PC-3 (cell line): ENCODE measurements at places on chromosomes 6 and 20.
A peak's percentile ranks its signal among the peaks of the same experiment; 100 is the strongest.

GRCh38 chr20:24806705-24807676 is 142.1 kb upstream of the CST7 start:
- DNase-seq: no peak

GRCh38 chr6:163962627-163963117 is 548.2 kb downstream of the QKI start:
- DNase-seq: no peak

- no peak for DNase-seq
Measured at GRCh38 chr20:33224399-33224798, 7.2 kb downstream of the BPIFA3 start.

DNA sequence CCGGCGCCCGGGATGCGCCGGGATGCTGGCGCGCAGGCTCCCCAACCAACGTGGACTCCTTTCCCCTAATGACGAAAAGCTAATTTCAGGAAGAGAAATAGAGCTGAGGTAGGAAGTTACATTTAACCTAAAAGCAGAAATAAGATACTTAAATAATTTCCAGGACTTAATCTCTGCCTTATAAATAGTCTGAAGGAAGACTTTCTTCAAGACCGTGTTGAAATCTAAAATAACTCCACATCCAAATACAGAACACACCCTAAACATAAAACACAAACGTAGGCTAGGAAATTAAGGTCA is 1.3 kb downstream of the ASF1A start:
- no peak for DNase-seq

- DNase-seq: no peak
Measured at GRCh38 chr20:32580970-32581838, 3.9 kb downstream of the NOL4L start.

DNA sequence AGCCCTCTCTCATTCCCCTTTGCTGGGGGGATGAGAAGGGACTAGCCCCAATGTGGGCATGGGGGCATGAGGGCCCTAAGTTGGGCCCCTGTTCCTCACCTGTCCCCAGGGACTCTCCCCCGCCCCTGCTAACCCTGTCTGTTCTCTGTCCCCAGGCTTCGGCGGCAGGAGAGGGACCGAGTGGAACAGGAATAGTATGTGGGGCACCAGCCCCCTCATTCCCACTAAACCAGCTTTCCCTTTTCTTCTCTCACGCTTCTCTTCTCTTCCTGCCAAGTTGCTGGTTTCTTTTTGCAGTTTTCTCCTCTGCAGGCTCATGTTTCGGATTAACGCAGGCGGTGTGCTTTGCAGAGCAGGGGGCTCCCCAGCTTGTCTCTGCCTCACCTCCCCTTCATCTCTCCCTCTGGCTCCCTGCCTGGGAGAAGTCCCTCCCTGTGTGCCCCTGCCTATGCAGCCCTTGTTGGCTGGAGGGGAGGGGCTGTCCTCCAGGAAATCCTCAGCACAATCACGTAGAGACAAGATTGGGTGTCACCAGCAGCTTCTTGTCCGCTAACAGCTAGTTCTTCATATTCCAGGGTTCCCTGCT is 7.9 kb downstream of the TMEM63B start:
- DNase-seq: no peak

- no peak for DNase-seq
Measured at GRCh38 chr6:166251655-166252054, 56.5 kb downstream of the PRR18 start.

GRCh38 chr6:116456106-116456505 is 5.1 kb upstream of the CALHM6 start:
- no peak for DNase-seq

- no peak for DNase-seq
Measured at GRCh38 chr6:89978749-89979145, 84.5 kb downstream of the GJA10 start.

- no peak for DNase-seq
Measured at GRCh38 chr20:59221707-59222252, 58.2 kb downstream of the ZNF831 start.

GRCh38 chr6:158923805-158924498 is 76.0 kb downstream of the RSPH3 start:
- no peak for DNase-seq

GRCh38 chr6:88220493-88220892 is 54.3 kb upstream of the CNR1 start:
- peak; percentile 14 for DNase-seq

- DNase-seq: peak; percentile 92
Measured at GRCh38 chr6:89952686-89953085, 58.4 kb downstream of the GJA10 start.

DNA sequence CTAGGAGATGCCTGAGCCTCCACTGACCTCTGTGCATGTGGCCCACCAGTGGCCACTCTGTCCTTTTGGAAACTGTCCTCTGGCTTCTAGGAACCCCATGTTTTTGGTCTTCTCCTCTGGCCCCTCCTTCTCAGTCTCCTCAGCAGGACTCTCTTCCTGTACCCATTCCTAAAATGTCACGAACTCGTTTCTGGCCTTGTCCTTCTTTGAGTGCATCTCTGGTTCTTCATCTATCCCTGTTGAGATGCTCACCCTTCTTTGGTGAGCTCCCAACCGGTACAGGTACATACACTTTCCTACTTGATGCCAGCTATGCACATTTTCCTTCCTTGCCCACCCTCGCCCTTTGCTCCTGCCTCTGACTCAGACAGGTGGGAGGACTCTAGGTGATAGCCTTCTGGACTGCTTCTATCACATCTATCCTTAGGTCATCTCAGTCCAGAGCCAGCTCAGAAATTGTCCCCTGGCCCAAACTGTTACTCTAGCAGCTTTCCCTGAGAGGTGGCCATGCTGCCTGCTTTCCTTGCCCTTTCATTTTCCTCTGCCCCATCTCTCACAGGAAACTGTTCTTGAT is 14.8 kb upstream of the NNAT start:
- no peak for DNase-seq

- no peak for DNase-seq
Measured at GRCh38 chr6:14981960-14982359, 263.9 kb upstream of the JARID2 start.

DNA sequence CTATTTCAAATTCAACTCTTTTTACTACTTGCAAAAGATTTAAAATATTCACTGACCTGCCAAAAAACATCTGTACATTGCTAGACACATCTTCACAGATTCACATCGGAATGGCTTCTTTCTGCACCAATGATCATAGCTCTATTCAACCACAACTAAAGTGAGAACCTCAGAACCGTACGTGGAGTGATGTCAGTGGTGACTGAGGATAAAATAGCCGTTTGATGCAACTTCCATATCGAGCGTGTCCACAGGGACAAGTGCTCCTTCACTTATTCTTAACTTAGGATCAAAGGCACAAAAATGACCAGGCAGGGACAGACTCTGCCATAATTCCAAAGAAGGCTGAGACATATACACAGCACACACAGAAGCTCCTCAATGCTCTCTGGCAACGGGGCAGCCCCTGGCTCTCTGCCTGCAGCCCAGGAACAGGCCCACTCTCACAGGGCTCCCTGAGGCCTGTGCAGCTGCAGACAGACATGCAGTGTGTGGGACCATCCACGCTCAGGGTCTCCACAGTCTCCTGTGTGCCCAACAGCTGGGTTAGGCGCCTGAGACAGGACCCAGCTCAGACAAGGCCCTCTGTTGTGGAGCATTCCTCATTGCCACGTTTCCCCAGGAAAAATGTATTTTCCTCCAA is 22.8 kb downstream of the FYN start:
- no peak for DNase-seq

DNA sequence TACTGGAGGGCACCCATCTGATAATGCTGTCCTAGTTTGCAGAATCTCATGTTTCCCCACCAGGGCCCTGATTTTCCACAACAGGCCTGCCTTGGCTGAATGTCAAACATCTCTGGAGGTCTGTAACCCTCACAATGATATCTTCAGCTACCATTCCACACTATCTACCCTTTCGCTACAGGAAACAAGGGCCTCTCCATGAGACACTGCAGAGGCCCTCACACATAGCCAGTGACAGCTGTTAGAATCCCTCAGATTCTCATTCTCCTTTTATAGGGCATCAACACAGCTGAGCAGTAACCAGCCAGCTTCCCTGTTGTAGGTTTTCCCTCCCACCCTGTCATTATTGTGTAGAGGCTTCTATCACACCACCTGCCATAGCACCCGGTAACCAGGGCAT is 29.6 kb upstream of the MICB start:
- no peak for DNase-seq

GRCh38 chr20:8361006-8361652 is 229.1 kb downstream of the PLCB1 start:
- DNase-seq: no peak

DNA sequence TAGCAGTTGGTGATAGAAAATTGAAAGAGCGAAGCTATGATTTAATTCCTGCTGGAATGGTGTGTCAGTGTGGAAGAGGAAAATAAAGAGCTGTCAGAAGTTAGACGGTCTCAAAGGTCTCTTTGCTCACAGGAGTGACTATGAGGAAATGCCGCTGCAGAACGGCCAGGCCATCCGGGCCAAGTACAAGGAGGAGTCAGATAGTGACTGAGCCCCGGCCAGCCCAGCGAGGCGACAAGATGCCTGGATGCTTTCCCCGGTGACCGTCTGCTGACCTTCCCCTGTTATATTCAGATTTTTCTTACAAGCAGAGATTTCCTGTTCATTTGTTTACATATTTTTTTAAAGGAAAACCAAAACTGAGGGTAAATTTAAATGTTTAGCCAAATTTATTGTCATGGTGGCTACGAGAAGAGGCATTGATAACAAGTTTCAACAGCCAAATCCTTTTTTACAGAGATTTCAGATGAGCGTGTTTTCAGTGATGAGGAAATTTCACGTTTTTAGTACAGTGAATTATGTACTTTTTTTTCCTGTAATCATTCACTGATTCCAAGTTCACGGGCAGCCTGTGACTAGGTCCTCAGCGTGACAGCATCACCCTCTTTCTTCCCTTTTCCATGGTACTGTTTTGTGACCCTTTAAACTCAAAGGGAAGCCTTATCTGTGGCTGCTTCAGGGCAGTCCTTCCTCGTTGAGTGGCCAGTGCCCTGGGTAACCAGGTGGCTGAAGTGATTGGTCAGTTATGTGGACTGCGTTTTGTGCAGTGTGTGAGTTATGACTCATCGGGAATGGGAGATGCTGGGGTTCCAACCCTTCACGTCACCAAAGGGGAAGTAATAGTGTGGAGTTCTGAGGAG is 12.6 kb downstream of the DYNLT1 start:
- DNase-seq: peak; percentile 48

GRCh38 chr6:38638941-38639497 is 710 bp downstream of the BTBD9 start:
- peak; percentile 37 for DNase-seq

DNA sequence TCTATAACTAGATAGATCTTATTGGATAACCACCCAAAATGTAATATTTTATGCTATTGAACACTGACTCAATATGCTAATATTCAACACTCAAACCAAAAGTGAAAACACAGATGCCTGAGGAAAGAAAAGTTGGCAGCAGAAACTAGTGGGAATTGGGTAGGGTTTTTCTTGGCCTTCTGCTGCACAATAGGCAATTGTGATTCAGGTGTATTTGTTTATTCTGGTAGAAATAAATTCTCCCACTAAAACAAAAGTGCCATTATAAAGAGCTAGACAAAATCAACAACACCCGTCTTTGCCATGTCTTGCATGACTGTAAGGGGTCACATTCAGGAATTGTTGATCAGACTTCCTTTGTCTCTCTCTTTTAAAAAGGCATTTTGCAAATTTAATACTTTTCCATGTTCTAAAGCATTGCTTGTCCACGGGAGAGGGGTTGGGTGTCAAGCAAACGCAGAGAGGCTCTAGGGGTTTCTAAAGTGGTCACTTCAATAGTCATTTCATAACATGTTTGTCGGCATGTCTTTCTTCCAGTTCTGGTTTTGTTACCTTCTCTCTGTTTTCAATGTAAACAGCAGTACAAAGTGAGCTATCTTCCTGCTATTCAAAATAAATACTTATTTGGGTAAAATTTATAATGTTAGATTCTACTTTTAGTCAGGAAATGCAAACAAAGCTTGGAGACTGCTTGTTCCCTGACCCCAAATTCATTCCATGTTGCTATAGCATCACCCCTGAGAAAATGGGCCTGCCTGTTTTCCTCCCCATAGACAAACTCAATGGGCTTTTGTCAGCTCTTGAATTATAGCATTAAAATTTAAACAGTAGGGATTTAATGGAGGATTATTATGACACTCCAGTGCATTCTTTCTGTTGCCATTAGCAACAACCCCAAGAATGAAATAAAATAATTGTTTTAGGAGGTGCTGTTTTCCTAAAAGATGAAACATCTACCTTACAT is 217.0 kb upstream of the CCN2 start:
- DNase-seq: peak; percentile 26

- peak; percentile 5 for DNase-seq
Measured at GRCh38 chr6:167153521-167153959, 4.2 kb downstream of the GPR31 start.

GRCh38 chr20:58192065-58192464 is 36.4 kb downstream of the ANKRD60 start:
- no peak for DNase-seq

DNA sequence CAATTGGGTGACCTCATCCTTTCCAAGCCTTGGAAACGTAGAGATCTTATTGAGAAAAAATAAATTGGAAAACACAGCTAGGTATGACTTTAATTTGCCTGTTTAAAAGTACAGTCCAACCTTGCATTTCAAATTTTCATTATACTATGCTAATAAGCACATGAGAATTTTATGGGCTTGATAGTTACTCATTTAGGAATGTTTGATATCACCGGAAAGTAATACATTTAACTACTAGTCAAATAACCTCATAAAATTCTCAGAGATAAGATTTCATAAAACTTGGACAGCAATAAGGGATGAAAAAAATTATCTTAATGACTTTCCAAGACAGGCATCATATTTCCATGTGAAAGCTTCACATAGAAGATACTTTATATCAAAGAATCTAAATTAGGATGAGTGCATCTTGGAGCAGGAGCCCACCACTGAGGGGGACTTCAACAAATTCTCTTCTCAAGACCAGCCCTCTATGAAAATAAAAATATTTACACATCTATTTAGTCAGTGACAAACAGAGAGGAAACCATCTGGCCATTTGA is 236.3 kb downstream of the EPHA7 start:
- DNase-seq: peak; percentile 11

DNA sequence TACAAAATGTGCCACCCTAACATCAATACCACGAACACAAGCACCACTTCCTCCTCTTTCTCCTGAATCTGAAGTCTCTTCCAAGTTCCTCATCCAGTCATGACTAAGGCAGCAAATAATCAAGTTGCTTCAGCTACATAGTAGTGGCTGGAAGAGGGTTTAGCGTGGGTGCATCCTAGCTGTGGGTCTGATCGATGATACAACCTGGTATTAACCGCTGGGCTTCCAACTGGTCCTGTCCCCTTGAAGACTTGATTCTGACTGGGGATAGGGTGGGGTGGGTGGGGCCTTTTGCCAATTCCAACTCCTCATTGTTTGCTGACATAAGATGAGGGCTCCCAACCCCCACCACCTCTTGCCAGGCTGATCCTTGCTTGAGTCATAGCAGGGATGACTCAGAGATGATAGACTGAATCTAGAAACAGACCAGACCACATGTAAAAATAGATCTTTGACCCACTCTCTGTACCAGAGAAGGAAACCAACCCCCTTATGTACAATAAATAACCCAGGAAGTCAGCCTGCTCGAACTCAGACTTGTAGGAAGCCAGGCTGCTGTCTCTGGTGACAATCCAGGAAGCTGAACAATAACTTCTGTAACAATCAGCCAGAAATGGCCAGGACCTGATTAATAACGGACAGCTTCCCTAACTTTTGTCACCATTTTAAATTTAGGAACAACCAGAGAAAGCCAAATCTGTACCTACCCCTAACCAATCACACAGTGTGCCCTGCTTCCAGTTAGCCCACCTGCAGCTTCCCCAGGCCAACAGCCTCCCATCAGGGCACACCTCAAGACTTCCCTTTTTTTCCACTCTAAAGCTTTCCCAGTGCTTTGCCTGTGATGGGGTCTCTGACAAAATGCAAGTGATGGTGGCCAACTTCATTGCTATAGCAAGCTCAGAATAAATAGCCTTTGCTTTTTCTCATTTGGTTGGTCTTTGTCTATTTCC is 68.9 kb upstream of the FAM184A start:
- peak; percentile 95 for DNase-seq
